ENCODE measurements at places on chromosomes 7 and 10. TPM values are rescaled to one million over a fixed set of nuclear protein-coding genes. Genes with fewer than 3 reads are reported as not detected.
A peak's percentile ranks its signal among the peaks of the same experiment; 100 is the strongest.

DNA sequence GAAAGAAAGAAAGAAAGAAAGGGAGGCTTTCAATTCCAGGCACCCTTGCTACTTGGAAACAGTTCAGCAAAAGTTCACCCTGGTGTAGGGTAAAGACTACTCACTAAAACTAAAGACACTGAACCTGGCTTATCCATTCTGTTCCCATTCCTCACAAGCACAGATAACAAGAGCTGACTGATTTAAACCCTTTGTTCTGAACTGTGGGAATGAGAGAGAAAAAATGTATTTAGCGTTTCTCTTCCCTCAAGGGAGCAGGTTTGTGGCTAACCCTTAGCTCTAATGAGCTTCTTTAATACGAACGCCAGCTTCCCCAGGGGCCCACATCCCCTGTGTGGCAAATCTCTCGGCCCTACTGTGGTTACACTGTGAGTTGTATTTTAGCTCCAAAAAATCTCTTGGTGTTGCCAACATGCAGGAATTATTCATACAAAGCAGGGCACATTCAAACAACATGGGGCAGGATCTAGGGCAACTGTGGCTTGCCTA is 23.3 kb downstream of the PRTFDC1 start:
- no peak for DNase-seq

DNA sequence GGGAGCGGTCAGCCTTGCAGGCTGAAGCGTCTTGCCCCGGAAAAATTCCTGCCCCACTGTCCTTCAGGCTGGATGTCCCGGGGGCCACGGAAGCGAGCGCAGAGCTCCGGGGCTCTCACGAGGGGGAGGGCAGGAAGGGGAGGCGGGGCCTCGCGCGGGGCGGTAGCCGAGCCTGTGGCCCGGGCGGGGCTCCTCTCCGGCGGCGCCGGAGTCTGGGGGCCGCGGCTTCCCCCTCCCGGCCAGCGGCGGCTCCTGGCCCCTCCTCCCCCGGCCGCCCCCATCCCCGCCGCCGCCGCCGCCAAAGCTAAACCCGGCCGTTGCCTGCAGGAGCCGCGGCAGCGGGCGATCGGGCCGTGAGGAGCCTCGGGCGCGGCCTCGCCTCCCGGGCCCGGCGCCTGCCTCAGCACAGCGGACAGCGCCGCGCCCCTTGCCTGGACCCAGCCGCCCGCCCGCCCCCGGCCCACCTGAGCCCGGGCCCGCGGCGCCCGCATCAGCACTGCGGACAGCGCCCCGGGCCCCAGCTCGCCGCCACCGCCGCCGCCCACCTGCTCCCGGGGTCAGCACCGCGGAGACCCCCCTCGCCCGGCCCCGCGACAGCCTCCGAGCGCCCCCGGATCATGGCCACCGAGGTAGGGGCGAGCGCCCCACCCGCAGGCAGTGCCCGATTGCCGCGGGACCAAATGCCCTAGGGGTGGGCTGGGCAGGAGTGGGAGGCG is at the start of gene GOLGA7B:
Gene GOLGA7B (plus strand): TSS at position 157 of the 716 bp plus-strand sequence. CDS start 461 bp downstream, at position 618.
- DNase-seq: peak; percentile 89

DNA sequence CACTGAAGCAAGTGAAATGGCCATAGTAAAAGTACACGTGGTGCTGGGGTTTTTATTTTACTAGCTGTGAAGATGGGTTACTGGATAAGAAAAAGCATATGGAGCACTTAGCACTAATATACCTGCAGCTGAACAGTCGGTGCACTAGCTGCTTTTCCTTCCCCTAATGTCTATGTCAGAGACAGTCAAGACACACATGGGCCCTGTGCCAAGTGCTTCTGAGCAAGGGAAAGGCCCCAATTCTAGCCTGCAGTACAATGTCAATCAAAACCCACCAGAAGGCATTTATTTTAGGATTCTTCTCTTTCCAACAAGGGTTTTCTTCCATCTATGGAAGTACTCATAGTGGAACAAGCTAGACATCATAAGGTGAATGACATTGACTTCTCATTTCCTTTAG is 716.7 kb downstream of the CCSER2 start:
- DNase-seq: no peak

GRCh38 chr7:132053871-132054270 is 497.4 kb upstream of the PODXL start:
- no peak for DNase-seq

DNA sequence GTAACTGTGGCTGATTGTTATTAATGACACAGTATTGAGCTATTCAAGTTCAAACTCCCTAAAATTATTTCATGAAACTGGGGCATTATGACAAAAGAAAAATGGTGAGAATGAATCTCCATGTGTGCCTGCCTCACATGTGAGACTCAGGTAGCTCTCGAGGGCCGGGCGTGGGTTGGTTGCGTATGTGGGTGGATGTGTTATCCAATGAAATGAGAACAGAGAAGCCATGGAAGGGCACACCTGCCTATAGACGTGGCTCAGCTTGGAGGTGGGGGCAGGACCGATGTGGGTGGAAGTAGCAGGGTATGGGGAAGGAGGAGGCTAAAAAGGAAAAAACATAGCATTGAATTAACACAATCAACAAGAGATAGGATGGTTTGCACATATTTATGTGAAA is 96.5 kb downstream of the AOAH start:
- DNase-seq: no peak

DNA sequence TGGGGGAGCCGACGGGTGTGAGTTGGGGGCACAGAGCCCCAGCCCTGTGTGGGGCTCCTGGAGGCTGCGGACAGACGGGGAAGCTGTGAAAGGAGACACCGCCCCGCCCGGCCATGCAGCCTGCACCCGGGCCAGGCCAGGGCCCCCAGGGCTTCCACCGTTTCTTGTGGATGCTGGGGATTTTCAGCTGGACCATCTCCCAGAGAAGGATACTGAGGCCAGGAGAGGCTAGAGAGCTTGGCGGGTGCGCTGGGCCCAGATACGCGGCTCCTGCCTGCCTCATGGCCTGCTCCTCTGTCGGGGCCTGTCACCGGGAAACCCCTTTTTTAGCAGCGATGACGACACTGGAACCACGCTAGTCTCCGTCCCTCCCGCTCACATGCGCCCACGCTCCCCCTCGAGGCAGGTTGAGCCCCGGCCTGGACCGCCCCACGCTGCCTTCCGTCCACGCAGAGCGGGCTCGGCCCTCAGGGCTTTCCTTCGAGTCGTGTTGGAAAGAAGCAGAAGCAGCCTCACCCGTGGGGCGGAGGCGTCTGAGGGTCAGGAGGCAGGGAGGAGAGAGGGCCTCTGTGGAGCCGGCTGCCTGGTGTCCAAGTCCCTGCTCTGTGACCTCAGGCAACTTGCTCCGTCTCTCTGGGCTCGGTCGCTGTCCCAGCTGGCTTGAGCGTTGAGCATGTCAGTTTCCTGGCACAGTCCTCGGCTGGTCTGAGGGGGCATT is 11.7 kb downstream of the TMEM184A start:
- no peak for DNase-seq

DNA sequence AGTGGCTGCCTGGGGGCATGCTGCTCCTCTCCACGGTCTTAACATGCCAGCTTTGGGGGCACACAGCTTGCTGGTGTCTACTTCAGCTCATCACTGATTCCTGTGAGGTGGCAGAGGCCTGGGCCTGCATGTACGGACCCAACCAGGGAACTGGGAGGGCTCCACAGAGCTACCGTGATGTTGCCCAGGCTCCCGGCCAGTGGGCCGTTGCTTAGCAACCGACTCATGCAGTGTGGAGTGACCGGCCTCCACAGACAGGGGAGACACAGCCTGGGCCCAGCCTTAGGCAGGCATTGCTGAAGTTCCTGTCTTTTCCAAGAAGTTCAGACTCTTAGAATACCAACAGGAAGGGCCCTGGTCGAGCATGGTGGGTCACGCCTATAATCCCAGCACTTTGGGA is 25.8 kb upstream of the SH2B2 start:
- DNase-seq: peak; percentile 78

- DNase-seq: no peak
These were observed 19.5 kb upstream of the MICU1 start for GRCh38 chr10:72645263-72645858.

DNA sequence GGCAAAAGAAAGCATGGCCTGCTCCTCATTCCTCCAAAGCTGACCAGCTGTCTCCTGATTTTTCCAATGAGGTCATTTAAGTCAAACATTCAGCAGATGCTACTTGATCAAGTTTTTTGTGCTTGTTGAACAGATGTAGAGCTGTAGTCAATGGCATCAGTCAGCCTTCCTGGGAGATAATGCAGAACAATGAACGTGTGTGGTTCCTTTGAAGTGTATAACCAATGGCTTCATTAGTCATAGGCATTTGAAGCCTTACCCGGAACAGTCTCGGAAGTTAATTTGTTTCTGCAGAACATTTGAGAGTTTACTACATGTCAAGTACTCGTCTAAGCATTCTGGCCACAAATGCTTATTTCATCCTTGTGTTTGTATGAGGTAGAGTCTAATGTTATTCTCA is 227.1 kb downstream of the ADRA2A start:
- DNase-seq: no peak

- peak; percentile 15 for DNase-seq
These were observed 18.0 kb downstream of the RNLS start for GRCh38 chr10:88565072-88565471.

- no peak for DNase-seq
These were observed 12.7 kb downstream of the MRC1 start for GRCh38 chr10:17821893-17822292.

GRCh38 chr7:75565132-75565837 is 73.2 kb downstream of the SPDYE5 start:
- DNase-seq: peak; percentile 56

DNA sequence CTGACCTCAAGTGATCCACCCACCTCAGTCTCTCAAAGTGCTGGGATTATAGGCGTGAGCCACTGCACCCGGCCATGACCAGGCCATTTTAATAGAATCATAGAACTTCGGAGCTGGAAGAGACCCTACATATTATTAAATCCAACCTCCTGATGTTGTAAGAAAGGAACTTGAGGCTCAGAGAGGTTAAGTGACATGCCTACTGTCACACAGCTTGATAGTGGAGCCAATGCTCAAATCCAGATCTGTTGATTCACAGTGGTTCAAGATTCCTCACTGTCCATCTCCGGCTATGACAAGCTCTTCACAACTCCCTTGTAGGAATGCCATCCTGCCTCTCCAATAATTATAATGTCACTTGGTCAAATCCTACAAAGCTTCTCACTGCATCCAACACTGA is 65.3 kb downstream of the MYOF start:
- DNase-seq: no peak

GRCh38 chr7:139817249-139817648 is 11.8 kb upstream of the TBXAS1 start:
- no peak for DNase-seq

- DNase-seq: no peak
These were observed 78.5 kb downstream of the SEC61G start for GRCh38 chr7:54680377-54681005.

- DNase-seq: peak; percentile 12
These were observed 27.4 kb downstream of the ADAMTS14 start for GRCh38 chr10:70699659-70700174.

- peak; percentile 35 for DNase-seq
These were observed 122.3 kb downstream of the VIPR2 start for GRCh38 chr7:159022238-159022993.

DNA sequence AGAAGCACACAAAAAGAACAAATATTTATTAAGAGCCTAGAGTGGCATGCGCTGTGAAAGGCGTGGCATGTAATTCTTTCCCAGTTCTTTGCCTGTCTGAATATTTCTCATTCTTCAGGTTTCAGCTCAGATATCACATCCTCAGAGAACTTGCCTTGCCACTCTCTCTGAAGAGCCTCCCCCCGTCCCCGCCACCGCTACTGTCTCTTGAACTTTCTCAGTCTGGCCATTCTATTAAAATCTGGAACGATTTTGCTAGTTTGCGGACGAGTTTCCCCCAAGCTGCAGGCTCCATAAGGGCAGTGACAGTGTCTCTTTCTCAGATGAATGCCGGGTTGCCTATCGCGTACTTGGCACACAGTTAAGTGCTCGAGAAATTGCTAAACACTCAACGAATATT is 787 bp upstream of the PLEKHA1 start:
- DNase-seq: peak; percentile 49

DNA sequence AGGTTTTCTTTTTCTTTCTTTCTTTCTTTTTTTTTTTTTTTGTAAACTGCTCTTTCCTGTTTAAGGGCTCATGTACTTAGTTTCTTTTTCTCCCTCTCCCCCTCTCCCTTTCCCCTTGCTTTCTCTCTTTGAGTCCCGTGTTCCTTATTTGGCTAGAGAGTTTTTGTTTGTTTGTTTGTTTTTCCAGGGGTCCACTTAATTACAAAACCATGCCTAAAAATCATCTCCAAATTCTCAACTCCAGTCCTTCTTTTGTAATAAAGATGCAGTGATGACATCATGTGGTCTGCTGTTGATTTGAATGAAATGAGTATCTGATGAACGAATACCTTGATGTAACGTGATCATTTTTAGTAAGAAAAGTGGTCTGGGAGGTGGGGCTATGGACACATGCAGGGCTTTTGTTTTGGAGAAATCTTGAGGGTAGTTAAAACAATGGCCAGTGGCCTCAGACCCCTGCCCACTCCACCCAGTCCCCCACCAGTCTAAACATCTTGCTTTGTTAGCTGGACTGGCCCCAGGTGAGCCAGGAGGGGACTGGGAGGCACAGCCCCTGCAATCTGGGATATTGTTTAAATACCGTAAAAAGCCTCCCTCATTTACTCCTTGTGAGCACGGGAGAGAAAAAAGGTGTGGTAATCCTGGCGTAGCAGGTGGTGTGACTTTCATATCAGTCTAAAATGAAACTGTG is 165.7 kb downstream of the LRMDA start:
- DNase-seq: no peak

GRCh38 chr10:59753267-59753666 is at the start of gene MRLN:
Gene MRLN, minus strand, starts transcription at chr10:59753455.
- no peak for DNase-seq

DNA sequence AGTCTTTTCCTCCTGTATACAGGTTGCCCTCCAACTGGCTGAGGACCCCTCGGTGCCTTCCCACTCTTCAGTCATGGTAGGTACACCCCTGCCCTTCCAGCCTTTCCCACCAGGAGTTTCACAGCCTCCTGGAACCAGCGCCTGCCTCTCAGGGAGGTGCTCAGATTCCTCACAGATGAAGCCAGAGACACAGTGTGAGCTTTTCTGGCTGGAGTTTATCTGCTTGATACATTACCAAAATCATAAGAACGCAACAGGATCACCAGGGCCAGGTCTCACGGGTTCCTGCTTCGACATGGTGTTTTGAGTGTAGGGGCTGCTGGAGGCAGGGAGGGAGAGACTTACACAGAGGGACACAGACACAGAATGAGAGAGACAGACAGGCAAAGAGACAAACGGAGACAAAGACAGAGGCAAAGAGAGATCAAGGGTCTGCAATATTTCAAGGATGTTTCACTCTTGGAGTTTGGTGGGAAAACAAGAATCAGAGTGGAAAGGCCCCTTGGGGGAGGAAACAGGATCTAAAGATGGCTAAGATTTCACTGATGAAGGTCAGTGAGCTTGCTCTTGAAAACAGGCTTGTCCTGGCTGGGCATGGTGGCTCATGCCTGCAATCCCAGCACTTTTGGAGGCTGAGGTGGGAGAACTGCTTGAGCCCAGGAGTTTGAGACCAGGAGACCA is 6.5 kb upstream of the INMT start:
- no peak for DNase-seq

MSS51 gene
- total RNA-seq: 1.2 TPM

GPR26 gene
- total RNA-seq: not detected

FAM25G gene
- total RNA-seq: not detected

FAM237B gene
- total RNA-seq: not detected

TMEM236 gene
- total RNA-seq: 1.4 TPM

OR6B1 gene
- total RNA-seq: not detected

PKD2L1 gene
- not detected for total RNA-seq

IL2RA gene
- total RNA-seq: not detected

Measured in hepatocyte (in vitro differentiated cells).